ENCODE measurements at places on chromosomes 11 and 22.

DNA sequence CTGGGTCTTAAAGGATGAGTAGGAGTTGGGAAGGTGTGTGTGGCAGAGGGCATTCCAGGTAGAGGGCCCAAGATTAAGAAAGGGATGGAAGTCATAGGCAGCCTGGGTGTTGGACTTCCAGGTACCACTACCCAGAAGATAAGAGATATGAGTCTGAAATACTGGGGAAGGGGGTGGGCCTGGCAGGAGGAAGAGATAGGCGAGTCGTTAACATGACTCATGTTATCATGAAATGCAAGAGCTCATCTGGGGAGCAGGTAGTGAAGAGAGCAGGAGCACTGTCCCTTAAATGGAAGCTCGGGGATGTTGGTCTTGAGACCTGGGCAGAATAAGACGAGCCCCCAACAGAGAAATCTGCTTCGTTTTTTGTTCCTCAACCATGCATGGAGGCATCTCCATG lies 10.2 kb downstream of the ZC3H7B start:
- no peak for DNase-seq

- no peak for DNase-seq
These were observed 46.3 kb downstream of the GAB2 start for GRCh38 chr11:78371221-78371891.

DNA sequence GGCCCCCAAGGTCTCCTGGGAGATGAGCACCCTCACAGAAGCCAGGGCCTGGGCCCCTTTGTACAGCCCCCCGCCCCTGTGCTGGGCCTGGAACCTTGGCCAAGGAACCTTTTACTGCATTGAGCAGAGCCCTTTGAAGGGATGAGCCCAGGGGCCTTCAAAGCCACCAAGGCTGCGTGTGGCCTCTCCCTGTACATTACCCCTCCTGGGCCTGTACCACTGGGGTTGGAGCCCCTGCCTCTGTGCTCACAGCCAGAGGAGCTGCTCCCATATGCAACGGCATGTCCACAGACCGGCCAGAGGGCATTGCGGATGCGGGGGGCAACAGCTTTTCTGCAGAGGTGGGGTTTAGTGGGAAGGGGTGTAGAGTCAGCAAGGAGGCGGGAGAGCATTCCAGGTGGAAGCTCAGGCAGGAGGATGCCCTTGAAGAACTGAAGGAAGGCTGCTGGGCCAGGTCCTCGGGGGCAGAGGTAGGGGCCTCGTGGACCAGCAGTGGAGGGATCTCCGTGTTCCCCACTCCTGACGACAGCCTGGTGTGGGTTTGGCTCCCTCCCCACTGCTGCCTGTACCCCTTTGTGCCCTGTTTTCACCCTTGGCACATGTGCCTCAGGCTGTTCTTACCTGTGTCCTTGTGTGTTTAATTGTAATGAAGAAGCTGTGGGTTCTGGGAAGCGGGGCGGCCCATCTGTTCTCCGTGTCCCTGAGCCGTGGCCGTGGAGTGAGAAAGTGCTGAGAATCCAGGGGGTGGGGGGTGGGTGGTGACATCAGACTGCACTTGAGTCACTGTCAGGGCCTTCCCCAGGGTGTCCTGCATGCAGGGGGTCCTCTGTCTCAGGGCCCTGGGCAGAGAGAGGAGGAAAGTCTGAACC lies 46.9 kb downstream of the ARHGAP8 start:
- DNase-seq, result no peak

- no peak for DNase-seq
These were observed 385.5 kb upstream of the ANO5 start for GRCh38 chr11:21807350-21807749.

- DNase-seq, result no peak
These were observed 161.8 kb downstream of the CASP12 start for GRCh38 chr11:104736502-104736901.

DNA sequence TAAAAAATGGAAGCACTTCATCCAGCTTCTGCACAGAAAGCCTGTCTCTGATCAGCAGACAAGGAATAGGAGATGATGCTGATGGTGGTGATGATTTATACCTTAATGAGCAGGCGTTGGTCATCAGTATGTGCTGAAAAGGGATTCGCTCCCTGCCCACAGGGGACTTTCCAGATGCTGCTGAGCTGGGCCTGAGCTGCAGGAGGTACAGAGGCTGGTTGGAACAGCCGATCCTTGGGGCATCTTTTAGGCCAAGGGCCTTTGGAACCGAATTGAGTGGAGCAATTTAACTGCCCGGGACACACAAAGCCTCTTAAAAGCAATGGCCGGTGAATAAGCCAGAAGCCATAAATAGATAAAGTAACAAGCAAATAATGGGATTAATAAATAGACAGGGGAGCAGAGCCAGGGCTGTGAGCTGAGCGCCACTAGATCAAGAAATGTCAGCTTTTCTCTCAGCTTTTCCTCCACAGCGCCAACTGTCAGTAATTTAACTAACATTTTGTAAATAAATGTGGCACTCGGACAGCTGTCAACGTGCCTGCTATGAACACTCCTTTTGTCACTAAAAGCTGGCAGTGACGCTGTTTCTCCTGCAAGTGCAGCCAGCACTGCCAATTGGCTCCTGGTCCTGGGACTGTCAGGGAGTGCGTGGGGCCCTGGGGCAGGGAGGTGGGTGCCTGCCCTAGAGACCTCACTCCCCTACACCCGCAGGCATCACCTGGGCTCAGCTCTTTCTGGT lies 562.3 kb downstream of the NTM start:
- no peak for DNase-seq

DNA sequence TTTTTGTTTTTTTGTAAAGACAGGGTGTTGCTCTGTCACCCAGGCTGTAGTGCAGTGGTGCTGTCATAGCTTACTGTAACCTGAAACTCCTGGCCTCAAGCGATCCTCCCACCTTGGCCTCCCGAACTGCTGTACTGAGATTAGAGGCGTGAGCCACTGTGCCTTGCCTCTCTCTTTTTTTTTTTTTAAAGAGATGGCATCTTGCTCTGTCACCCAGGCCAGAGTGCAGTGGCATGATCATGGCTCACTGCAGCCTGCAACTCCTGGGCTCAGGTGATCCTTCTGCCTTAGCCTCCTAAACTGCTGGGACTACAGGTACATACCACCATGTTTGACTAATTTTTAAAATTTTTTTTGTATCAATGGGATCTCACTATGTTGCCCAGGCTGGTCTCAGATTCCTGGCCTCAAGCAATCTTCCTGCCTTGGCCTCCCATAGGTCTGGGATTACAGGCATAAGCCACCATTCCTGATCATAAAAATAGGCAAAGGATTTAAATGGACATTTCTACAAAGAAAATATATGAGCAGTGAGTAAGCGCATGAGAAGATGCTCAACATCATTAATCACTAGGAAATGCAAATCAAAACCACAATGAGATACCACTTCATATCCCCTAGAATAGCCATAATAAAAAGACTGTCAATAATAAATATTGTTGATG lies 17.3 kb upstream of the CLNS1A start:
- DNase-seq, result no peak

DNA sequence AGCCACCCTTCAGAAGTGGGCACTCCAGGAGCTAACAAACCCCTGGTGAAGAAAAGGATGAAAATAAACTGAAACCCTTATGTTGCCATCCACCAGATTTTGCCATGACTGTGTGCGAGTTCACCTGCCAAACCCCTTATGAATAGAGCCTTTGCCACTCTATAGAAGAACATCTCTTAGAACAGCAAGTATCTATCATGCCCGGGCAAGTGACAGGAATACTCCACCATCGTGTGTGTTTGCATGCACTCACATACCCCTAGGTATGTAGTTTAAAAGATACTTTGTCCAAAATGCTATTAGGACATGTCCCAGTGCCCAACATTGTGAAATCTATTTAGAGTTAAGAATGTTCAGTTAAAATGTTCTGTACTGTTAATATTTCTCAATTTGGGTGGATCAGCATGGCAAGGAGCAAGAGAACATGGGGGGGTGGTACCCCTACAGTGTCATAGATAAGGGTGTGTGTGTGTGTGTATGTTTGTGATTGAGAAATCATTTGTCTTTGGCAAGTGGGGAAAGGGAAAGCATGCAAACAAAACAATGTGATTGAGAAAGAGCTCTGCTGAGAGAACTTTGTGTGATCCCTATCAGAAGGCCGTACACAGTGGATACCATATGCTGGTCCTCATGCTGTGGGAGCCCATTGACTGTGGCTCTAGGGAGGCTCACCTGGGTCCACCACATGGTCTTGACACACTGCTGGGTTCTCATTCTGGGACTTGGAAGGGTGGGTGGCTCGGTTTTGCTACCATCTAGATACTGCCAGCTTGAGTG lies 94.9 kb downstream of the ZBTB16 start:
- no peak for DNase-seq

DNA sequence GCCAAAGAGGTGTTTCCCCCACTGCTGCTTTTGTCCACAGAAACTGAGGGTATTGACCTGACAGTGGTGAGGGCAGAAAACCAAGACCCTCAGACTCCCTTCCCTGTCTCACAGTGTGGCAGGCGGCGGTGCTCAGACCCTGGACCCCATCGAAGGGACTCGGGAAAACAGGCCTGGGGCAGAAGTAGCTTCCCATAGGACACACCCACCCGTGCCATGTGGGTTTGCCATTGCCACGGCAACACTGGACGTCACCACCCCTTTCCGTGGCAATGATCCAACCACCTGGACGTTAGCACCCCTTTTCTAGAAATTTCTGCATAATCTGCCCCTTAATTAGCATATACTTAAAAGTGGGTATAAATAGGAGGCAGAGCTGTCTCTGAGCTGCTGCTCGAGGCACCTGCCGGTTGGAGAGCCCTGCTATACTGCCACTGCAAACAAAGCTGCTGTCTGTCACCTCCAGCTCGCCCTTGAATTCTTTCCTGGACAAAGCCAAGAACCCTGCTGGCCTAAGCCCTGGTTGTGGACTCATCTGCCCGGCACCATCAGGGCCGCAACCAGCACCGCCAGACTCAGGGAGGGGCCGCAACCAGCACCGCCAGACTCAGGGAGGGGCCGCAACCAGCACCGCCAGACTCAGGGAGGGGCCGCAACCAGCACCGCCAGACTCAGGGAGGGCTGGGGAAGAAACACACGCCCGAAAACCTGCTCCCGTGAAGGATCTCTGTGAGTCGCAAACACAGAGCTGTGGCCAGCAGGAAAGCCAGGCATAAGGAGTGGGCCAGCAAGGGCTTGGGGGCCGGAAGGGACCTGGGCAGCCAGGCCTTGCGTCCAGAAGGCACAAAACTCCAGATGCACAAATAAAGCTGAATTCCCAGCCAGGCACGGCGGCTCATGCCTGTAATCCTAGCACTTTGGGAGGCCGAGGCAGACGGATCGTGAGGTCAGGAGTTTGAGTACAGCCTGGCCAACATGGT lies 10.4 kb downstream of the MLC1 start:
- DNase-seq, result no peak

- DNase-seq, result no peak
These were observed 11.6 kb downstream of the CCDC81 start for GRCh38 chr11:86386283-86386682.

GRCh38 chr11:56740107-56740506 lies 8.4 kb downstream of the OR9G4 start:
- no peak for DNase-seq

DNA sequence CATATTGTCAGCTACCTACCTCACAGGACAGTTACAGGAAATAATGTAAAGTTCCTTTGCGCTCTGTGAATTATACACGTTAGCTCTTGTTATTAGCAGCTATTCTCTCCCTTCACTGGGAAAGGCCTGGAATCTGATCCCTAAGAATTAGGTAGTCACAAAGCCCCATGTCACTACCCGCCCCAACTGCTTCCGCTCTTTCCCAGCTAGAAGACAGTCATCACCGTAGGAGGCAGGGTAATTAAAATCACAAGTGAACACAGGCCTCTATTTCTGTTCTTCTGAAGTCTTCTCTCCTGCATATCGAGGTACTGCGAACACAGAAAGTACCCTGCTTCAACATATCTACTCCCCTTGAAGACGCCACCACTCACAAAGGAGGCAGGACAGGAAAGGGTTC lies 12.6 kb upstream of the AHNAK start:
- DNase-seq, result no peak
